ENCODE measurements at places on chromosomes 11 and 22. TPM values are rescaled to one million over a fixed set of nuclear protein-coding genes. Genes with fewer than 3 reads are reported as not detected.

- DNase-seq: no peak
Measured at GRCh38 chr22:32665676-32666075, 135.8 kb upstream of the TIMP3 start.

GRCh38 chr11:116422556-116422955, 350.2 kb downstream of the BUD13 start:
- no peak for DNase-seq

GRCh38 chr22:23478175-23478574, 101.9 kb downstream of the IGLL1 start:
- DNase-seq: peak; percentile 22

DNA sequence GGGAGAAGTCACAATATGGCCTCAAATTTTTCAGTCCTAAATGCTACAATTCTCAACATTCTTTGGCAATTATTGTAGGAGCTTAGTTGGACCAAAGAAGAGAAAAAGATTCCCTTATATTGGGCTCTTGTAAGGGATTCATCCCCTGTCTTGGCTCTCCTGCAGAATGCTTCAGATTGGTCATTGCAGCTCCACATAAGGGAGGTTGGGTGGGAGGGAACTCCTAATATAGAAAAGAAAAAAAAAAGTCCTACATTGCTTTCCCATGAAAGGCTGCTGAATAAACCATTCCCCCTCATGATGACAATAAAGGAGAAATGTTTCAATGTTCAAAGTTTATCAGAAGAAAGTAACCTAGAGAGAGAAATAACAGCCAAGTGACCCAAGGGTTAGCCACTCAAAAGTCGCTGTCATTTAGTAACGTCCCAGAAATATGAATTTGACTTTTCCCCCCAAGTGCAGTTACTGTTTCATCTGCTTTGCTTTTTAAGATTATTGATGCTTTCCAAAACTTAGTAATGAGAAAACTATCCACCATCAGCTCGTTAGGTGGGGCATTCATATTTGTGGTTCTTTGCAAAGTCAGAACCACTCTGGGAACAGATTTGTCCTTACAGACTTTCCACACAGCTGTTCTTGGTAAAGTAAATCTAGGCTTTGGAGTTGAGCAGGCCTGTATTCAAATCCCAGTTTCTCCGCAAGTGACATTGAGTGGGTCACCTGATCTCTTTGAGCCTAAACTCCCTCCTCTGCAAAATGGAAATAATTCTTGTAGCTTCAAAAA, 5.0 kb upstream of the SLC1A2 start:
- DNase-seq: no peak

DNA sequence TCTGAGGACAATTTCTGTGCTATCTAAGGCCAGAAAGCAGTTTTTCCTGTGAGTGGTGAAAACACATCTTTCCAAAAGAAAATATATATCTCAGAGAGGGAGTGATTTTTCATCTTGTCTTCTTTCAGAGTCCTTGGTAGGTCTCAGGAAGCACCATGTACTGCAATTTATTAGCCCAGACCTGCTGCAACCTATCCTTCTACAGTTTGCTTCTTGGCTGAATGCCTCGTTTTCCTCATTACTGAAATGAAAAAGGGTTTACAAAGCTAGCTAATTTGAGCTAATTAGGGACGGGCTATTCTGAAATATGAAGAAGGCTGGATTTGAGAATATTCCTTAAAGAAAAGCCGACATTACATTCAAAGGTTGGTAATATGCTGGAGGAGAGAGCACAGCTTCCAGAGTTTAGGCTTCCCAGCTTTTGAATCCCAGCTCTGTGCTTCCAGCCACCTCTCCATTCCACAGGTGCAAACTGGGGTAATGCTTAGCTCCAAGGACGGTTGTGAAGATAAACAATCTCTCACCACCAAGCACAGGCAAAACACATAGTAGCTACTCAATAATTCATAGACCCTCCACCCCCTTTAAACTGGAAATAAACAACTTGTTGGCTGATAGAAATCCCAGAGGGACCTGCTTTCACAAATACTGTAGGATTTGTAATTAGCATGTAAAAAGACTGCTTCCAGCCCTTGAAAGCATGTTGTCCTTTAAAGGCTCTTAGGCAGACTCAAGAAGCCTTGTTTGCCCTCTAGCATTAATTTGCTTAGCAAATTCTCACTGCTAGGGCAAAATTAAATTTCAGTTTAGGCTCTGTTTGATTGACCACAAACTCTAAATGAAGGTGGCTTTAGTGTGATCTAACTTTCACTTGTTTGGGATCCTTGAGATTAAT, 24.5 kb upstream of the SESN3 start:
- DNase-seq: no peak

DNA sequence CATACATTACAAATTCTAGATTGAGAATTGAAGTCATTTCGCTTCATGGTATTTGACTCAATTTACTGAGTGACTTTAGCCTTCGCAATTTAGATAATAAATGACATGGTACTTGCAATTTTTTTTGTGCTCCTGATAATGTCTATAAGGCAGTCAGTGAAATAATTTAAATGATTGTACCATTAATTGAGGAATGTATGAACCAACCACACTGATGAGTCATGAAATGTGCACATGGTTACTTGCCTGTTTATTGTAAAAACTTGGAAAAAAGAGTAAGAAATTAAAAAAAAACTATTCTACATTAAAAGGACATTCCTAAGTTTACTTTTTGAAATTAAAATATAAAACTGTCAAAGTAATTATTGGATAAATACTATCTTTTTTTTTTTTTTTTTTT, 43.3 kb downstream of the DNAJC24 start:
- peak; percentile 6 for DNase-seq

DNA sequence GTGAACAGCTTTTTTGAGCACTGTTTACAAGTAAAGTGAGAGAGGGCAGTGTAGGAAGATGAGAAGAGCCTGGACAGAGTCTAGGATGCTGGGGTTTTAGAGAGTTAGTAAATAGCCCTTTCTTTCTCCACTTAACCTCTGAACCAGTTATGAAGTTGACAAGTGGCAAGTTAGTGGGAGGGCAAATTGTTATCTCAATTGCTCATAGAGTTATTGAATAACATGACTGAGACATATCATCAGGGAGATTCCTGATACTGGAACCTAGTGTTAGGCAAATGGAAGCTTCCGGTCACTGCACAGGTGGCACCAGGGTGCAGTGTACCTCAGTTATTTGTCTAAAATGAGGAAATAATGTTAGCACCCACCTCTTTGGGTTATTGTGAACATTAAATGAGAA, 57.8 kb upstream of the PTPN5 start:
- DNase-seq: no peak

DNA sequence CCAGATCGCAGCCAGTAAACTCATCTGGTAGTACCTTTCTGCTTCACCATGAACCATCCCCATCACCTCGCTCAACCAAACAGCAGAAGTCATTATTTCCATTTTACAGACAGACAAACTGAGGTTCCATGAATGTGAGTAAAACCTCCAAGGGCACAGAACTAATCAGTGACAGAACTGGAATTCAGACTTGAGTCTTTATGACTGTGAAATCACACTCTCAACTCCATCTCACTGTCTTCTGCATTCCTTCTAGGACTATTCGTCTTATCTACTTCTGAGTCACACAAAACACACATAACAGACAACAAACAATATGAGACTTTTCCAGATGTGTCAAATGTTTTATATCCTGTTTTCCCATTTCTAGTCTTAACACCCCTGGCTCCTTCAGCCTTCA, 9.3 kb upstream of the NUP50 start:
- no peak for DNase-seq

DNA sequence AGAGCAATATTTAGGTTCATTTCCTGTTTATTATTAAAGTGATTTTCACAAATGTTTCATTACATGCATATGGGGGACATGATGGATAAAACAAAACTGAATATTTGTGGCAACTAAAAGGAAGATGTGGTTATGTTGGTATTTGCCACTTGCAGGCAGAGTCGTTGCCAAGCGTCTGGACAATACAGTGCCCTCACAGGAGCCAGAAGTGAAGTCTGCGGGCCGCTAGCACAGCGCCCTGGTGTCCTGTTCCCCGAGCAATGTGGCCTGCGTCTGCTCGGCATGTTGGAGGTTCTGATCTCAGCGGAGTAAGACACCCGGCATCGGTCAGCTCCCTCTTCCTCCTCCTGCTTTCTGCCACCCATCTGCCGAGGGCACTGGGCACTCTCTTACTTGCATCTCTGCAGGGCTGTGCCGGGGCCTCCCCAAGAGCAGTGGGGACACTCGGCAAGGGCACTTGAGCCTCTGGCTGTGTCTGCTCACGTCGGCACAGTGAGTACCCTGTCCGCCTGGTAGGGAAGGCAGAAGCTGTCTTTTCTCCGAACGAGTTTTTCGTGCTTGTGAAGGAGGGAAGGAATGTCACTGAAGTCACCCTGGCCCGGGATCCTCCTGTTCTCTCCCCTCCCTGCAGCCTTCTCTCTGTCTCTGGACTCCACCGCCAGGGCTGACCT, 10.5 kb upstream of the TTLL12 start:
- peak; percentile 71 for DNase-seq

- DNase-seq: no peak
Measured at GRCh38 chr22:49541693-49542230, 285.9 kb downstream of the BRD1 start.

GRCh38 chr22:41948142-41948541, 1.2 kb upstream of the CENPM start:
- DNase-seq: no peak

MS4A8 gene
- total RNA-seq: not detected

MOB2 gene
- 9.1 TPM for total RNA-seq
